Smooth muscle cell of the pulmonary artery (primary cell): ENCODE measurements at places on chromosomes 11 and 22. TPM values are rescaled to one million over a fixed set of nuclear protein-coding genes. Genes with fewer than 3 reads are reported as not detected.

DTX4 gene
- 0.79 and 3.8 TPM in 2 replicates for total RNA-seq

CADM1 gene
- total RNA-seq = 5.0 and 5.5 TPM in 2 replicates

CCDC89 gene
- total RNA-seq = 1.9 and 4.2 TPM in 2 replicates

C11orf86 gene
- not detected in 2 replicates for total RNA-seq

WT1 gene
- 0.07 TPM in 1 of 2 replicates, not detected in the other for total RNA-seq

TUB gene
- total RNA-seq = 8.2 and 16.4 TPM in 2 replicates

KIAA1671 gene
- 20.7 and 31.8 TPM in 2 replicates for total RNA-seq

NCF4 gene
- not detected in 2 replicates for total RNA-seq

XKR3 gene
- total RNA-seq = not detected in 2 replicates

ZPR1 gene
- total RNA-seq = 29.1 and 48.1 TPM in 2 replicates

PDHX gene
- 22.5 and 31.3 TPM in 2 replicates for total RNA-seq

C11orf16 gene
- not detected in 2 replicates for total RNA-seq

HORMAD2 gene
- total RNA-seq = not detected in 2 replicates

ARHGEF17 gene
- 90.2 and 95.1 TPM in 2 replicates for total RNA-seq

RAB39A gene
- total RNA-seq = not detected in 2 replicates

CECR2 gene
- total RNA-seq = 0.03 TPM in 1 of 2 replicates, not detected in the other

ANAPC15 gene
- total RNA-seq = 11.5 and 14.0 TPM in 2 replicates

OR4D5 gene
- total RNA-seq = not detected in 2 replicates

CDON gene
- 31.1 and 55.9 TPM in 2 replicates for total RNA-seq

SLC16A8 gene
- 0.33 and 0.53 TPM in 2 replicates for total RNA-seq

WBP2NL gene
- 0.52 and 0.73 TPM in 2 replicates for total RNA-seq

APOBEC3H gene
- total RNA-seq = 0.98 TPM in 1 of 2 replicates, not detected in the other

HBG2 gene
- not detected in 2 replicates for total RNA-seq

ADORA2A gene
- 1.6 and 2.5 TPM in 2 replicates for total RNA-seq

TSPAN32 gene
- total RNA-seq = 0.46 TPM in 1 of 2 replicates, not detected in the other

SDF2L1 gene
- total RNA-seq = 20.9 and 22.8 TPM in 2 replicates

PRODH gene
- total RNA-seq = under 0.01 and 0.03 TPM in 2 replicates

TMX2 gene
- total RNA-seq = 79.5 and 81.0 TPM in 2 replicates

SCGB1C1 gene
- not detected in 2 replicates for total RNA-seq

EED gene
- total RNA-seq = 14.1 and 19.8 TPM in 2 replicates

ZNF70 gene
- 6.2 and 7.8 TPM in 2 replicates for total RNA-seq

GNG3 gene
- 0.13 TPM in 1 of 2 replicates, not detected in the other for total RNA-seq

KRTAP5-7 gene
- not detected in 2 replicates for total RNA-seq

ACRV1 gene
- total RNA-seq = not detected in 2 replicates

HEPN1 gene
- not detected in 2 replicates for total RNA-seq

EIF1AD gene
- total RNA-seq = 33.9 and 42.4 TPM in 2 replicates

MMP8 gene
- 0.07 TPM in 2 replicates for total RNA-seq

PLAAT5 gene
- 0.23 TPM in 1 of 2 replicates, not detected in the other for total RNA-seq

B3GAT1 gene
- total RNA-seq = under 0.01 TPM in 1 of 2 replicates, not detected in the other

PLET1 gene
- total RNA-seq = not detected in 2 replicates

PATE2 gene
- total RNA-seq = 0.20 TPM in 1 of 2 replicates, not detected in the other

GRAP2 gene
- not detected in 2 replicates for total RNA-seq

SULT4A1 gene
- 0.20 and 0.26 TPM in 2 replicates for total RNA-seq

GPR152 gene
- not detected in 2 replicates for total RNA-seq

NXPE4 gene
- total RNA-seq = not detected in 2 replicates

OR52N4 gene
- total RNA-seq = not detected in 2 replicates

RAB36 gene
- total RNA-seq = 3.8 and 4.8 TPM in 2 replicates

MPZL3 gene
- total RNA-seq = 0.59 and 1.7 TPM in 2 replicates

CEND1 gene
- total RNA-seq = 0.20 and 0.56 TPM in 2 replicates

TREH gene
- not detected in 2 replicates for total RNA-seq

OOSP2 gene
- not detected in 2 replicates for total RNA-seq

RNF26 gene
- 15.2 and 15.6 TPM in 2 replicates for total RNA-seq

STIP1 gene
- 111 and 134 TPM in 2 replicates for total RNA-seq

NXPE1 gene
- not detected in 2 replicates for total RNA-seq
